ENCODE measurements at places on chromosomes 13 and 19.

DNA sequence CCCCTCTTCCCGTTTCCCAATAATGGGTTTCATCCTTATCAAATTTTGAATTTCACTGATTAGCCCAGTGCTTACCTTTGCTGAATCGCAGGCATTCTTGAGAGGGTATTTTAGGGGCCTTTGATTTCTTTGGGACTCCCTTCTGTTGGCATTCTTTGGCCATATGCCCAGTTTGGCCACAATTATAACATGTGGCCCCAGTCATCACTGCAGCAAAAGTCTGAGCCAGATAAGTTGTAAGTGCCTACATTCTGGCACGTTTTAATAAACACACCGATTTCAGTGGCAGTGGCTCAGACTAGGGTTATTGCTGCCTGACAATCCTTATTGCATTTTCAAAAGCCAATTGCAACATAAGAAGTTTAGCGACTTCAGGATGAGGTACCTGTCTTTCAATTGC lies 41.4 kb downstream of the ZNF726 start:
- no peak for DNase-seq

DNA sequence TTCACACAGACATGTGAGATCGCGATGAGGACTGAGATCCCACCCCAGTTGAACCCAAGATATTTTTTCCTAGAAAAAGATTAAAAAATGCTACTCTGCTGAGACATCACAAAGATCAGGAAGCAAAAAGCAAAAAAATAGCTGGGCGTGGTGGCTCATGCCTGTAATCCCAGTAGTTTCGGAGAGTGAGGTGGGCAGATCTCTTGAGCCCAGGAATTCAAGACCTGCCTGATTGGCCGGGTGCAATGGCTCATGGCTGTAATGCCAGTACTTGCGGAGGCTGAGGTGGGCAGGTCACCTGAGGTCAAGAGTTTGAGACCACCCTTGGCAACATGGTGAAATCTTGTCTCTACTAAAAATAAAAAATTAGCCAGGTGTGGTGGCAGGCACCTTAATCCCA lies 1.1 kb downstream of the FUT3 start:
- no peak for DNase-seq

DNA sequence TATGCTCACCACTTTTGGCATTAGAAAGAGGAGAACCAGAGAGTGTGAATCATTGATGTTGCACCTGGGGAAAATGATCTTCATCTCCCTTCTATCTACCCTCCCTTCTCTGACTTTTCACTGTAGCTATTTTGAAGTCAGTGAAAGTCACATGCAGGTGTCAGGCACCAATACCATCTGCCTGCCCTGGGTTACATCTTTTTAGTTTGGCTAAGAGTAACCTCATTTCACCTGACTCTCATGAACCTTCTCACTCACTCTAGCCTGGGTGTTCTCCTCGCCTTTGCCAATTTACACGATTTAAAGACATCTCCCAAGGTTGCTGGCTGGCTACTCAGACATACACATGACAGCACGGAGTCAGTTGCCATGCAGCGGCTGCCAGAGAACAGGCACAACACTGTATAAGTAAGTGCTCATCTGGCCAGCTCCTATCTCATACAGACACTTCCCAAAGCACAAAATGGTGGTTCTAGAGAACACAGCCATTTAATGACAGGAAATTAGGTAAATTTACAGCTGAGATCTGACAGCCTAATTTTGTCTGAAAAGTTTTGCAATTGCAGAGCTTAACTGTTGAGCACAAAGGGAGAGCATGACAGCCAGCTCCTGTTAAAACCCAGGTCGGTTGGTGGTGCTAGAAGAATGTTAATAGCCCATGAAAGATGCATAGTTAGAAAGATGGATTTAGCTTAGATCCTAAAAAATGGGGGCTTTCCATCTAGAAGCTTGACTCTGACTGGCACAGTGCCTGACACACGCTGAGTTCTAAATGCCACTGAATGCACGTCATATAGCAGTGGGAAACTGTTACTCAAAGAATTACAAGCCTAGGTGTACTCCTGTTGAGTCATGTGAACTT lies 32.5 kb downstream of the LCP1 start:
- DNase-seq: no peak

DNA sequence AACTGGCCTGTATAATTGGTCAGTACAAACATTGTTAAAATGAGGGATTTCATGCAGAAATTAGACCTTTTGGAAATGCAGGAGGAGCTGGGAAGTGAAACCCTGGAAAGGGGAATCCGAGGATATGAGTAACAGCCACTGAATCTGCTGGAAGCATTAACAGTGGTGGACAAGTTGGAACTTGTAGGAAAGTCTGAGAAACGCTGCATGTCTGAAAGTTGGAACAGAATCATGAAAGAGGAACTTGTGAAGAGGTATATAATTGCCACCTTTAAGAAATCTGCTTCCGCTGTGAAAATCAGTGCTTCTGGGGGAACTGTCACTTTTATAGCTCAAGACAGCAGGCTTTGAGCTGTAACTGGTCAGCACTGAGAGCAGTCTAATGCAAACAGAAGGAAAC lies 716.5 kb upstream of the PRR20A start:
- DNase-seq: no peak

- DNase-seq: no peak
These were observed 13.8 kb downstream of the KLC3 start for GRCh38 chr19:45354241-45354842.

GRCh38 chr13:113052971-113053370 lies 52.6 kb upstream of the F7 start:
- DNase-seq: no peak

DNA sequence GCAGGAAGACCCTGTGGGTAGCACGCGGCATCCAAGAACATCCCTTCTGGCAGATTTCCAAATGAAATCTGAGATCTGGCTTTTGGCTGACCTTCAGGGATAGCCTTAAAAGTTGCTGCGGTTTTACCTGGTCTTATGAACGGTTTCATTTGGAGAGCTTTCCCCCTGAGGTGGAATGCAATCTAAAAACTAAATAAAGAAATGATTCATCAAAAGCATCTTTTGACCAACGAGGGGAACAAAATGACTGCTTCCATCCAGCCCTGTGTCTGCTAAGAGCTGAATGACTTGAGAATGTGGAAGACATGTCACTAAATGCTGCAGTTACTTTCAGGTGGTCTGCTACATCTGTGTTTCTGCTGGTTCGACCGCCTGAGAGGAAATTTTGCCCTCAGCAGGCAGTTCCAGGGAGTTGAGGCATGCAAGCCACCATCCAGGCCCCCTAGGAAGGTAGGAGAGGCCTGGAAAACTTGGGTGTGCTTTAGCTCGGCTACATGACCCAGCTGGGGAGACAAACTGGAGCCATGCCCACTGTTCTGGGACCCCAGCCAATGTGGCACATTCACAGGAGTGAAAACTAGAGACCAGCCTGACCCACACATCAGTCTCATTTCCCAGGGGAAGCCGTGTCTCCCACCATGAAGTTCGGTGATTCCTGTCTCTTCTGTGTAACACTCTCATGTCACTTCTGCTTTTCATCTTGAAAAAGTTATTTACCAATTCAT lies 175.1 kb upstream of the KL start:
- DNase-seq: no peak

GRCh38 chr19:38039966-38040365 lies 133.0 kb downstream of the SIPA1L3 start:
- DNase-seq: no peak

DNA sequence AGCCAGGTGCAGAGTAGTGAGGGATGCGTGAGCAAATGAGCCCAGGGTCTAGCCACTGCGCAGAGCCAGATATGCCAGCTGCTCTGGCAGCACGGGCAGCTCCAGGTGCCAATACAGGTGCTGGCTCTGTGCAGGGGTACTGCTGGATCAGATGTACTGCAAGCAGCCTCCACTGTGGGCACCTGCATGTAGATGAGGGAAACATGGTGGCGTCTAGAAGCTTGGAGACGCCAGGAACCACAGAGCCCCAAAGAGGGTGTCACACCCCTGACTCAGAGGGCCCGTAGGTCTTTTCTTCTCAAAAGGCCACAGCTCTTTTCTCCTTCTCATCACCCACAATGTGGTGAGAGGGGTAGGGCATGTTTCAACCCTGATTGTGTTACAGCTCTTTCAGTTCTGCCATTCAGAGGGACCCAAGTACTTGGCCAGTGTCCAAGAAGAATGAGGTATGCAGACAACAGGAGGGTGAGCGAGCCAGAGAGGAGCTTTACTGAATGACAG lies 244.4 kb upstream of the SLITRK1 start:
- no peak for DNase-seq

- DNase-seq: no peak
These were observed 126.2 kb upstream of the SPACA7 start for GRCh38 chr13:112249644-112250610.

GRCh38 chr13:98509271-98510155 lies 67.4 kb downstream of the STK24 start:
- no peak for DNase-seq

DNA sequence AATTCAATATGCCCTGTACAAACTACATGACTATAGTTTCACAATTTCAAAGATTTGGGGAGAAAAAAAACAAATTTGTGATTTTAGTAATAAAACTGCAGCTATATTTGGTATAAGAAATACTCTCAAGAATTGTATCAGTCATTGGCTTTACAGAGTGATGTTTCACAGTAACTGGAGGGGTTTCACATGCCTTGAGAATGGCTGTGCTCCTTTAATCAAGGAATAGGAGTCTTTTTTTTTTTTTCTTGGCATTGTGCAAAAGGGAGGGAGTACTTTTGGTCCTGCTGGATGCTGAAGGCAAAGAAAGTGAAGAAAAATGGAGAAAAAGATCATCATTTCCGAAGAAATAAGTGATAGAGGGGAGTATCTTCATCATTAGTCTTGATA lies 6.8 kb downstream of the ZNF507 start:
- DNase-seq: no peak

- no peak for DNase-seq
These were observed 21.6 kb upstream of the POU2F2 start for GRCh38 chr19:42153672-42154433.

GRCh38 chr13:59061621-59062020 lies 1102.1 kb downstream of the DIAPH3 start:
- DNase-seq: no peak

DNA sequence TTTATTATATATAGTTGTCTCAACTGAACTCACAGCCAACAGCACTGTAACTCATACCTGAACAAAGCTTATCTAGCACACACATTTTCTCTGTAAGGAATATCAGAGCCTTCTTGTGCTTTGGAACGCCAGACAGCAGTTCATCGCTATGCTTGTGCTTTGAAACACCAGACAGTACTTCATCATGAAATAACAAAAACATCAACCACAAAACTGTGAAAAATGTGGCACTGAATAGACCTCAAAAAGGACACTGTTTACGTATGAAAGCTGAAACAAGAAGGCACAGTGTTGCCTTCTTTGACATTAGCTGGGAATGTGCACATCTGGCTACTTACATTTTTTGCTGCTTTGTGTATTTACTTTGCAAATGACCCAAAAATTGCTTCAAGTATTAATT lies 160.2 kb downstream of the PDS5B start:
- no peak for DNase-seq

GRCh38 chr19:54191011-54191810 lies at the start of gene TSEN34:
Gene TSEN34 (plus strand): TSS chr19:54191308. CDS start chr19:54191365, 57 bp downstream.
- peak; percentile 85 for DNase-seq

- DNase-seq: no peak
These were observed 90.2 kb upstream of the CSNK1A1L start for GRCh38 chr13:37195621-37196020.

- no peak for DNase-seq
These were observed 940 bp upstream of the DCUN1D2 start for GRCh38 chr13:113491418-113491883.

DNA sequence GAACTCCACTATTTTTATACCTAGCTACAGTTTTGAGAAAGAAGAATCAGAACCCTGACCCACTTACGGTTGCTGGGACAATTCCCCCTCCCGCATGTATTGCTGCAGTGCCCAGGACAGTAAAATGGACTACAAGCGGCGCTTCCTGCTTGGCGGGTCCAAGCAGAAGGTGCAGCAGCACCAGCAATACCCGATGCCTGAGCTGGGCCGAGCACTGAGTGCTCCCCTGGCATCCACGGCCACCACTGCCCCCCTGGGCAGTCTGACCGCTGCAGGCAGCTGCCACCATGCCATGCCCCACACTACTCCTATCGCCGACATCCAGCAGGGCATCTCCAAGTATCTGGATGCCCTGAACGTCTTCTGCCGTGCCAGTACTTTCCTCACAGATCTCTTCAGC lies 46.0 kb downstream of the GARRE1 start:
- no peak for DNase-seq

DNA sequence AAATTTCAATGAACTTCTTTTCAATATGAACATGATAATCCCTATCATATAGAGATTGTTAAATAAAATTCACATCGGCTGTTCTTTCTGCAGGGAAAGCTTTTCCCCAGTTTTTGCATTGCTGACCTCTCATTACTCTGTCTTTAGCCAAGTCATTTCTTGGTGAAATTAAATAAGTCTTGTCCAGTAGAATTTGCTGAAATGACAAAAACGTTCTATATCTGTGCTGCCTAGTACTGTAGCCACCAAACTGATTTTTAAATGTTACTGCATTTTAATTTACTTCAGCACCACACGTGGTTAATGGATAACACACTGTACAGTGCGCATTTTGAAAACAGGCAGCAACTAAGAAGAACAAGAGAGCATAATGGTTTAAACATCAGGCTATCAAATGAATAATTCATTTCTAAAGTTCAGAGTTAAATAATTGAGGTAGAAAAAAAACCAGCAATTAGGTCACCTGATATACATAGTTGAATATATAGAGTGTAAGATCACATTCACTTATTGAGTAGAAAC lies 178.9 kb downstream of the LIG4 start:
- DNase-seq: no peak

GRCh38 chr19:2574478-2574931 lies 98.6 kb downstream of the GADD45B start:
- DNase-seq: no peak

DNA sequence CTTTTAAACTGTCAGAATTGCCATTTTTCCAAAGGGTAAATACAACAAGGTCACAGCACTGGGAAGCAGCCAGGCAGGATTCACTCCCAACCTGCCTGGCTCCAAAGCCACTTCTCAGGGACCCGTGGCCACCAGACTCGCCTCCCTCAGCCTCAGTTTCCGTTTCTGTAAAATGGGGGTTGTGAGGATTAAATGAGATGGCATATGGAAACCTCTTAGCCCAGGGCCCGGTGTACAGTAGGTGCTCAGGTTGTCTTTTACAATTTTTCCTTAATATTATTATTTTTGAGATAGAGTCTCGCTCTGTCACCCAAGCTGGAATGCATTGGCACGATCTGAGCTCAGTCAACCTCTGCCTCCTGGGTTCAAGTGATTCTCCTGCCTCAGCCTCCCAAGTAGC lies 10.1 kb downstream of the YJU2 start:
- no peak for DNase-seq

DNA sequence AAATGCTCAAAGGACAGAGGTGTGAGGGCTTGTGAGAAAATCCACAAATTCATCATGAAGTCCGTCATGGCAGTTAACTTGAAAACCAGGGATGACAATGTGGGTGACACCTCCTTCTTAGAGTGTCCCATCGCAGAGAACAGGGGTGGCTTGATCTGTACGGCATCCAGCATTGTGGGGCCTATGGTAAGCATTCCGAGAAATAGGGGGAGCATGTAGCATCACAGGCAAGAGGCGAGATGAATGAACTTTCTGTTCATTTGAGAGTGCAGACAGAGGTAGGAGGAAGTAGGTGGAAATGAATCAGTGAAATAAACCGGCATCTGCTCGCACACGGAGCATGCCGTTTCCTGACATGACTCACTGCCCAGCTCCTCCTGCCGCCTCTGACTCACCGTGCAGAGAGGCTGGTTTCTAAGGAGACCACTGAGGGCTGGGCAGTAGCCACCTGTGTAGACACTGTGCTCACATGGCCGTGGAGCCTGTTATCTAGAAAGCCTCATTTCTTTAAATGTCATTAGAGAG lies 339.0 kb downstream of the RFC3 start:
- no peak for DNase-seq

All from midbrain (tissue), 1 donor.